ENCODE measurements at places on chromosomes 6 and 20.

- no peak for DNase-seq
Observed at GRCh38 chr20:49283176-49283702, 5.4 kb upstream of the ZNFX1 start.

GRCh38 chr6:11822346-11822745 lies 43.7 kb upstream of the ADTRP start:
- DNase-seq, result no peak

- DNase-seq, result no peak
Observed at GRCh38 chr6:43977404-43978111, 149.7 kb downstream of the MRPL14 start.

GRCh38 chr6:107308677-107309076 lies 150.7 kb downstream of the PDSS2 start:
- no peak for DNase-seq

DNA sequence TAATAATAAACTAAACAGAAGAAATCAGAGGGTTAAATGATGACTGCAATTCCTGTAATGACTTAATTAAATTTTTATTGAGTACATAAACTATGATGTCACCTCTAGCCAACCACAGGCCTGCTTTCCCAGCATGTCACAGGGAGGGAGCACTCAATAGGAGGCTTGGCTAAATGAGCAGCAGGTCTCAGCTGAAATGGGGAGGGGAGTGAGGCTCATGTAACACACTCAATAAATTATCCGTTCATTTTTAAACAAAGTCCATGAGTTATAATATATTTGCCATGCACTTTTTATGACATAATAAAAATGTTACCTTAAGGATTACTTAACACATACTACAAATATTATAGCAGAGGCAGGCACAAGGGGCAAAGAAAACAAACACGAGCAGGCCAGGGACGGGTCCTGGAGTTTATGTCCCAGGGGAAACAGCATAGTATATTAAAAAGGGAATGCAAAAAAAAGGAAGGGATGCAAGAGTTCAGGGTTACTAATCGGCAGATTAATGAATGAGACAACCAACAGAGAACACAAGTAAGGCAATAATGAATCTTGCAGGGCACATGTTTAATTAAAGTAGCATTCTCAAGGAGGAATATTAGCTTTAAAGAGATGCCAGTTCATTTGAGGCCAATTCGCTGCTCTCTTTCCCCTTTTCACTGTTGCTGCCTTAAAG lies 27.1 kb upstream of the FAM83C start:
- DNase-seq, result no peak

GRCh38 chr6:108585921-108586536 lies 25.3 kb downstream of the FOXO3 start:
- no peak for DNase-seq

GRCh38 chr6:151005164-151005563 lies 139.7 kb downstream of the MTHFD1L start:
- no peak for DNase-seq

DNA sequence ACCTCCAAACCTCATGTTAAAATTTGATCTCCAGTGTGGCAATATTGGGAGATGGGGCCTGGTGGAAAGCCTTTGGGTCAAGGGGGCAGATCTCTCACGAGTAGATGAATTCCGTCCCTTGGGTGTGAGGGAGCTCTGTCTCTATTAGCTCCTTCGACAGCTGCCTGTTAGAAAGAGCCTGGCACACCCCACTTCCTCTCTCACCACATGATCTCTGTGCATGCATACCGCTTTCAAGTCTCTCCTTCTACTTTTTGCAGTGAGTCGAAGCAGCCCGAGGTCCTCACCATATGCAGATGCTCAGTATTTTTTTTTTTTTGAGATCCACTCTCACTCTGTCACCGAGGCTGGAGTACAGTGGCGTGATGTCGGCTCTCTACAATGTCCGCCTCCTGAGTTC lies 176.9 kb downstream of the SYNDIG1 start:
- DNase-seq, result no peak

GRCh38 chr20:21184819-21185218 lies 58.9 kb downstream of the KIZ start:
- DNase-seq, result no peak

DNA sequence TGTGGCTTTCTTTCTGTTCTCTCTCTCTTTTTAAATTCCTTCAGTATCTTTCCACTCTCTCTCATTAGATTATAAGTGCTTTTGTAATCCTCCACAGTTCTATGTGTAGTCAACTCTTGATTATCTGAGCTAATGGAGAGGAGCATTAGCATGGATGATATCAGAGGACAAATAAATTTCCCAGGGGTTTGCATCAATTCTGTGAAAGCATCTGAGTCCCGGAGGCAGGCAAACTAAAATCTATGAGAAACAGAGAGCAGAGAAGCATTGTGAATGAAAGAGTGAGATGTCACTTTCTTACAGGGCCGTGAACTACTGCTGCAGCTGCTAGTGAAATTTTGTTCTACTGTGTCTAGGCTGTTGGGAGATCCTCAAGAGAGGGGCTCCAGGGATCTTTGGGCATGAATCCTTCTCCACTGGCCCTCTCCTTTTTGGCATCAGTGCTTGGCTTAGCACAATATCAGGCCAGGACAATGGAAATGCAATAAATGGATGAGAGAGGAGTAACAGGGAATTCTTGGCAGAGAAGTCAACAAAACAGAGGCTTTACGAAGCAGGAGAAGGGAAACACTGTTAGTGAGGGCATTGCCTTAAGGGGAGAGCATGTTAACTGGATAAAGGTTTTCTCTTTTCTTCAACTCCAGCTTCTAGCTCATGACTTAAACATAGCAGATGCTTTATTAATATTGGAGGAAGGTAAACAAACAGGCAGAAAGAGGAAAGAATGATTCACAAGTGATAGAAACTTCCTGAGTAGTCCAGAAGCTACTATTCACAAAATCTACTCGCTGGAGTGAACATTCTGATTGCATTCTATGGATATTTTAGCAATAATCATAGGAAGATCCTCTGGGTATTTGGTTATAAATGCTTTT lies 847.0 kb upstream of the MAP3K7 start:
- no peak for DNase-seq

DNA sequence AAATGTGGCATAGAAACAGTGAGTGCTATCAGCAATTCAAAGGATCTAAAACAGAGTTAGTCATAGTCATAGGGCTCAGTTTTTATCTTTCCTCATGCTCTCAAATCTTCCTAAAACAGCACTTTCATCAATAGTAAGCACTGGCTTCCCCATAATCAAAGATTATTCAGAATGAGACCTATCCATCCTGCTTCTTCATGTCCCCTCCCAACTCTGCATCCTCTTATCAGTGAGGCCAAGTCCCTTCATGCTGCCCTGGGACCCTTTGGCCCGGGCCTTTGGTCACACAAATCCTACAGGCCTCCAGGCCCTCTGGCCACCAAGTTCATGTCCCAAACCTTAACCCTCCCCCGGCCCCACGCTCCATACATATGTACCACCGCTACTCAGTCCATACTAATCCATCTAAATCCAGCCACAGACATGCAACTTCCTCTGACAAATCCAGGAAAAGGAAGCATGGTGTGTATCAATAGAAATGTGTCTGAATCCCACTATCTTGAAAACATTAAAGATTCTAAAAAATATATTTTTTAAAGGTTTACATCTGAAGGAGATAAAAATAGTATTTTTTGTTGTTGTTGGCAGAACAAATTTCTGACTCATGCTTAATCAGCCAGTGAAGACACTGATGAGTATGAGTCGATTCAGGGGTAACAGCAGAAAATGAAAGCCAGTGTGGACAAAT lies 143.5 kb downstream of the PDE7B start:
- no peak for DNase-seq

DNA sequence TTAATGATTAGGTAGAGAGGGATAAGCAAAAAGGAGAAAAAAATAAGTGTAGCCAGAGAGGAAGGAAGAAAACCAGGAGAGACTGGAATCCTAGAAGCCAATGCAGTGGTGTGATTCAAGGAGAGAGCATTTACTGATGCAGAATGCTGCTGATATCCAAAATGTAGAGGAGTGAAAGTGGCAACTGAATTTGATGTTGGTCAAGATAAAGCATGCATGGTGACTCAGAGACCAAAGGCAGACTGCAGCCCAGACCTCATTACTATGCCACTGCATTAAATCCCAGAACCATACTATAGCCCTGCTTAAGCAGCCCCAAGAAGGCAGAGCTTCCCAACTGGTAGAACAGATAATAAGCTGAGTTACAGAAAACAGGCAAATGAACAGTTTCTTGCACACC lies 15.8 kb downstream of the KLHL32 start:
- no peak for DNase-seq

DNA sequence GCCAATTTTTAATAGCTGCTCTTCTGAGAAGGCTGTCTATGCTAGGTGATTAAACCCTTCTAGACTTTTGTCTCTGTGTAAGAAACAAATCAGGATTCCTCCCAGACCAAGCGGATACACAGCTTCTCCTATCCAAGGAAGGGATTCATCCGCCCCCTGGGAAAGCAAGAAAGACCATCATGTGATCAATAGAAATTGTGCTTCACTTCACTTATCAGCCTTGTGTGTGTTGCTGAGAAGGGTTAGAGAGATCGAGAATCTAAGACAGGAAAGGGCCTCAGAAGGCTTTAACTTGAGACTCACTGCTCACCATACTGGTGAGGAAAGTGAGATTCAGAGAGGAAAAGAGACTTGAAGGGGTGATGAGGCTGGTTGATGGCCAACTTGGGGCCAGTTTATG lies 1.5 kb downstream of the ABCC10 start:
- DNase-seq, result no peak

- no peak for DNase-seq
Observed at GRCh38 chr6:92989656-92990055, 429.7 kb downstream of the EPHA7 start.

- no peak for DNase-seq
Observed at GRCh38 chr20:60209048-60209447, 250.8 kb downstream of the CDH26 start.

- no peak for DNase-seq
Observed at GRCh38 chr20:36109251-36109947, 45.1 kb upstream of the EPB41L1 start.

- no peak for DNase-seq
Observed at GRCh38 chr6:88870717-88871330, 92.6 kb downstream of the RNGTT start.

GRCh38 chr6:154602296-154602695 lies 91.8 kb upstream of the CNKSR3 start:
- no peak for DNase-seq

DNA sequence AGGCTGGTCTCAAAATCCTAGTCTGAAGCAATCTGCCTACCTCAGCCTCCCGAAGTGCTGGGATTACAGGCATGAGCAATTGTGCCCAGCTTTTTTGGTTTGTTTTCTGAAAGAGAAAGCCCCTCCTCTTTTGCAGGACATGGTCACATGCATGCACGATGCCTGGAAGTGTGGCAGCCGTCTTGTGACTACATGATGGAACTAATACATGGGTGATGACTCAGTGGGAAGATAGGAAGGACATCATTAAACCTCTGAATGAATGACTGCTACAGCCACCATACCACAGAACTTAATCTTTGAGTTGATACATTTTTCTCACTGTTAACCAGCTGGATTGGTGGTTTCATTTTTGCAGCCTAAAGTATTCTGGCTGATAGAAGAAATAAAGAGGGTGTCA lies 13.4 kb upstream of the CTNNBL1 start:
- DNase-seq, result no peak

GRCh38 chr6:85644279-85644762 lies 1.6 kb upstream of the SYNCRIP start:
- DNase-seq, result no peak

GRCh38 chr6:134373993-134374392 lies 56.1 kb upstream of the SGK1 start:
- no peak for DNase-seq

DNA sequence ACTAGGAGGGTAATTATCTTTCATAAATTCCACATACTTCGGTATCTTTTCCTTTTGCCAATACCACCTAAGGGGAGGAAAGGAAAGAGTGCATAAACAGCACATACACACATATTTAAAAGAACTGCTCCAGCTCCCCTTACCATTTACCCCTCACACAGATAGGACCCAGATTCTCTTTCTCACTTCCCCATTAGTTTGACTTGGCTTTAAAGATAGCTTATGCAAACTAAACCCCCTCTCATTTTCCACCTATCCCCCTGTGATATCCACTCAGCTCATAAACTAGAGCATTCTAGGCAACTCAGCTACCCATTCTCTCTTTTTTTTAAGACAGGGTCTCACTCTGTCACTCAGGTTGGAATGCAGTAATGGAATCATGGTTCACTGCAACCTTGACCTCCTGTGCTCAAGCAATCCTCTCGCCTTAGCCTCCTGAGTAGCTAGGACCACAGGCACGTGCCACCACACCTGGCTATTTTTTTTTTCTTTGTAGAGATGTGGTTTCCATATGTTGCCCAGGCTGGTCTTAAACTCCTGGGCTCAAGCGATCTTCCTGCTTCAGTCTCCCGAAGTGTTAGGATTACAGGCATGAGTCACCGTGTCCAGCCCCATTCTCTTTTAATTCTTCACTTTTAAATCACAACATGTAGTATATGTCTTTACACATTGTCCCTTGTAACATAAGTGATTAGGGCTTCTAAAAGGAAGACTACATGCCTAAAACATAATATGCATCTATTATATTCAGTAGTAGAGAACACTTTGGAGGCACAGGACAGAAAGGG lies 4.0 kb downstream of the FUCA2 start:
- DNase-seq, result no peak

DNA sequence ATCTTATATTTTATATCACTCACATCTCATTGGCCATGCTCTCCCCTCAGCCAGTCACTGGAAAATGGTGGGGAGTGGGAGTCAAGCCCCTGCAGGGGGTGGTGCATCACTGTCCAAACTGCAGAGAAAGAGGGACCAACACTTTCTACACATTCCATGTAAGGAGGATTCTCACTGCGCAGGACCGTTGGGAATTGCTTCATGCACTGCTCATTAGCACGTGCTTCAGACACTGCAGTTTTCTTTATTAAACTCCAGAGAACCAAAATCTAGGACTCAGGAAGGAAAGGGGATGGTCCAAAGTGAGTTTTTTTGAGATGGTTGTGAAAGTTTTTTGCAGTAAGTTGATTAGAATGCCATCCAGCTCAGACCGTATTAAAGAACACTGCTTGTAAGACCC lies 269.8 kb downstream of the FARS2 start:
- no peak for DNase-seq

- DNase-seq, result peak; percentile 44
Observed at GRCh38 chr6:3231247-3232016, 4.0 kb upstream of the TUBB2B start.

GRCh38 chr6:7086488-7086887 lies 21.3 kb upstream of the RREB1 start:
- no peak for DNase-seq

DNA sequence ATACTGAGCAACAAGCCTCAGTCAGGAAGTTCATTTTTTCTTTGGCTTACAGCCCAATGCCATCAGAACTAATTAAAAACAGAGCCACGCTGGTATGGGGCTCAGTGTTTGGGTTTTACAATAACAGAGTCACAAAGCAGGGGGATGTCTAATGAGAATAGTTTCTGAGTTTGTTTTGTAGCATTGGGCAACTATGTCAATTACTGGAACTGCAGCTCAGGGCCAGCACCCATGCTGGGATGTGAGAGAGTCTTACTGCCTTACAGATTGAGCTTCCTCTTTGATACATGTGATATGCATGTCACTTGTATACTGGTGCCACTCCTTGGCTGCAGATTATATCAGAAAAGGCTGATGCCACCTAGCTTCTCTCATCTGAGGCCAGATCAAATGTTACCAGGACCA lies 117.6 kb downstream of the TFAP2B start:
- DNase-seq, result no peak

GRCh38 chr6:149929422-149929821 lies 6.5 kb upstream of the RAET1G start:
- no peak for DNase-seq

GRCh38 chr20:37319151-37319671 lies 26.7 kb upstream of the SRC start:
- no peak for DNase-seq

GRCh38 chr6:1001655-1002349 lies 308.9 kb upstream of the EXOC2 start:
- peak; percentile 70 for DNase-seq

All from AG09319 (cell line).